ENCODE measurements at places on chromosomes 3 and 15.

- DNase-seq: no peak
Measured at GRCh38 chr3:128113817-128114794, 9.5 kb downstream of the RUVBL1 start.

GRCh38 chr15:59999612-60000112 is 4.4 kb upstream of the FOXB1 start:
- DNase-seq: no peak

GRCh38 chr3:76651784-76652183 is 388.1 kb upstream of the ROBO2 start:
- no peak for DNase-seq

DNA sequence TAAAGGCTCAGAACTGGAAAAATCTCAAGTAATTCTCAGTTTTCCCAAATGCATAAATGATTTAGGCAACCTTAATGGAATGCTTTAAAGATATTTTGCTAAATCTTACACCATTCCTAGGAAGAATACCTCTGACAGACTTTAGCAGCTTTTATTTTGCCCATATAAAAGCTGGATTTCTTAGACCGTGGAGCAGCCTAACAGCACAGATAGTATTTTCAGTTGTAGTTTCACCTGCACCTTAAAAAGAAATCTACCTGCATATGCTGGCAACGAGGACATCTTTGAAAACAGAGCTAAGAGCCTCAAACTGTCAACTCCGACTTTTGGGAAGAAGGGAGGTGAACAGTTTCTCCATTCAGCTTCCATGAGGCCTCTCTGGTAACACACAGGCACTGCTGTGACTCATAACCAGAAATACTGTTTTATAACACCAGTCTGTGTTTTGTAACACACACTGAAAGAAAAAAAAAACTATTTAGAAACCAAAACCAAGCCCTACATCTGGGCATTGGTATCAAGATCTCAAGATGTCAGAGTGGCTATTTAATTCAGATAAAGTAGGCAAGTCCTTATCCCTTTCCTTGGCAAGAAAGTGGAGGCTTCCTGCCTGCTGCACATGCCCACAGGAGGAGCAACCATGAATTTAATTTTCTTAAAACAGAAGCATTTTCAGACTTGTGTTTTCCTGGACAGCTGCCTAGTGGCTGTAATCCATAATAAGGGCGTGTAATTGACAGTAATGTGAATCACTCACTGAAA is 181.5 kb upstream of the ICE2 start:
- peak; percentile 21 for DNase-seq

DNA sequence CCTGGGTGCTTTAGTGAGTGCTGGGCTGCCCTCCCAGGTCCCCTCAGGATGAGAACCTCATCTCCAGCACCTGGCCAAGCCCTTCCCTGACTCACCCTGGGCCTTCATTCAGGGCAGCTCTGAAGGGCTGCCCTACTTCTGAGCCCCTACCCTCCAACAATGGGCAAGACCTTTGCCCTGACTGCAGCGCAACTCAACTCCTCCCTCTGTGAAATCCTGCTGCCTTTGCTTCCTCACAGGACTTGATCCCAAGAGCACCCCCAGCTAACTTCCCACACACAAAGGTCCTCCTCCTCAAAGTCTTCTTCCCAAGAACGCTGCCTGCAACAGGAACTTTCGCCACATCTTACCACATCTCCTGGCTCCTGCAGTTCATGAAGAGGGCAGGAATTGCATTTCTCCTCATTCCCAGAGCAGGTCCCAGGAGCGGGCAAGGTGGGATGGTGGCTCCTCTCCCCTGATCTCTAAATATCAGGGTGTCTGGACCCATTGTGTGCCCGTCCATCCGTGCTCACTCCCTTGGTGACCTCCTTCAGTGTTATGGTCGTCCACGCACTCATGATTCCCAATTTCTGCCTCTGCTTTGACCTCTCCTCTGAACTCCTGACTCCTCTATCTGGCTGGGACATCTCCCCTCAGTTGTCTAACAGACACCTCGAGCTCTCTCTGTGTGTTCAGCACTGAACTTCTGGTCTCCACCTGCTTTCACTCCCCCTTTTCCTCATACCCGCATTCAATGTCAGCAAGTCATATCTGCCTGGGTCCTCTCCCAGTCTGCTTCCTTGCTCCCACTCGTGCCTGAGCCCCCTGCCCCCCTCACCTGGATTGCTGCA is 4.5 kb upstream of the SSUH2 start:
- DNase-seq: no peak

GRCh38 chr3:139830817-139831216 is 104.2 kb upstream of the CLSTN2 start:
- DNase-seq: no peak

DNA sequence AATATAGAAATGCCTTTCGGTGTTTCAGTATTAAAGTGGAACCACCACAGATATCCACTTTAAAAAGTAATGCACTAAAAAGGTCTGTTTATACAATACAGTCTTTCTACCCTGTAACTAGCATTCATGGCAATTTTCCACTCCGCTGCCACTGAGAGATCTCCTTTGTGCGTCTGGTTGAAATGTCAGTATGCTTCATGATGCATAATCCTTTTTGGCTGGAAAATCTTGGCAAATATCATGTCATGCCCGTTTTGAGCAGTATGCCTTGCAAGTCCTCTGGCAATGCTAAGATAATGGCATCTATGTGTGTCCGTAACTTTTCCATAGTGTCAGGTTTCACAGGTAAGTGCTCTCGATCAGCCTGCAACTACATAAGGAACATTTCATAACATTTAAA is 30.8 kb upstream of the ARF4 start:
- DNase-seq: no peak

- DNase-seq: peak; percentile 84
Measured at GRCh38 chr3:18444595-18445400, 19.7 kb upstream of the SATB1 start.
